ENCODE measurements at places on chromosomes 4 and X.
A peak's percentile ranks its signal among the peaks of the same experiment; 100 is the strongest.

GRCh38 chr4:141065872-141066271, 67.4 kb downstream of the RNF150 start:
- DNase-seq = no peak

GRCh38 chr4:30714408-30715031, 5.6 kb upstream of the PCDH7 start:
- peak; percentile 67 for DNase-seq

DNA sequence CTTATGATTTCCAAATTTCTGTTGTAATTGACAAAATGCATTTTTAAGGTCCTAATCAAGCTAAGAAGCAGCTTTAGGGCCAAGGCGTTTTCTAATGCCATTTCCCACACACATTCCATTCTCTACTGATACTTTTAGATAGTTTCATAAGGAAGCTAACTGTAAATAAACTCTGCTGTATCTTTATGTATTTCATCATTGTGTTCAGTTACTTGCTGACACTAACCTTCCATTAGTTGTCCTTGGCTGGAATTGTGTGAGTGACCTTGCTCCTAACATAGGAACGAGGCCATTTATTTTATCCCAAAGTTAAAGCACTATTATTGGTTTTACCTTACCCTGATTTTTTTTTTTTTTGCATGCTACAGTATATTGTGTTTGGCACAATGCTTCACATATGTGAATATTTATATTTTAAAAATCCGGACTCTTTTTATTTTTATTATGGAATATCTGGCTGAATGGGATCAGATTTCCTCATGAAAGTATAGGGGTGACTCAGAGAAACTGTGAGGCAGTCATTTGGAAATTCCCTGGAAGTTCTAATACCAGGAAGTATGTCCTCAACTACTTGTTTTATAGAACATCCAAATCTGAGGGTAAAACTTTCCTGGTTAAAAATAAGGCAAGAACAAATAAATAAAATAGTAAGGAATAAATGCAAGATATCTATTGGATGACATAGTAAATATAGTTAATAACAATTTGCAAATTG, 62.7 kb upstream of the SORBS2 start:
- peak; percentile 60 for DNase-seq

- DNase-seq = no peak
Measured at GRCh38 chr4:116839826-116840225, 245.6 kb downstream of the TRAM1L1 start.

- DNase-seq = no peak
Measured at GRCh38 chr4:8435656-8436121, 4.8 kb downstream of the ACOX3 start.

- DNase-seq = peak; percentile 97
Measured at GRCh38 chr4:145732895-145733880, 53.2 kb downstream of the C4orf51 start.

DNA sequence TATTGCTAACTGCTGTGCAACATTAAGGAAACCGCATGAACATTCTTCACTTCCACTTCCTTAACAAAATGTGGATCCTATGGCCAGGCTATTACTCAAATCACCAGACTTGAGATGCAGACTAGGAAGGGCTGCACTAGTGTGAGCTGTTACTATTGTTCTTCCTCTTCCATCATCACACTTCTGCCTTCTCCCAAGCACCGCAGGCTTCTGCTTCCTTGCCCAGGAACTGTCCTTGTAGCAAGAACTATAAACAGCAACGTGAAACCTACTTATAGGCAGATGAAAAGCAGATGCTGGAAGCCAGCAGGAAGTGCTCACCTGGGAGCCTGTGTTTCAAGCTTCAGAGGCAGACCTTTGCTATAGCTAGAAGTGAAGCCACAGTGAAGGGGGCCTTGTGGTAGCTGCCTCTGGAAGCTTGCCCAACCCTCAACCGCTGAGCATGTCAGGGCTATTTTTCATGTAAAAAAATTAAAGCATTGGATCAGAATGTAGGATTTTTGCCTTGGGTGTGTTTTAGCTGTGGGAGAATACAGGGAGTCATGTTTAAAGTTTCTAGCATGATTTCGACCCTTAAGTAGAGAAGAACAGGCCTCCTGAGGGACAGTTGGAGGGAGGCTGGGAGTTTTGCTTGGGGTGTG, 43.9 kb downstream of the CLNK start:
- no peak for DNase-seq

DNA sequence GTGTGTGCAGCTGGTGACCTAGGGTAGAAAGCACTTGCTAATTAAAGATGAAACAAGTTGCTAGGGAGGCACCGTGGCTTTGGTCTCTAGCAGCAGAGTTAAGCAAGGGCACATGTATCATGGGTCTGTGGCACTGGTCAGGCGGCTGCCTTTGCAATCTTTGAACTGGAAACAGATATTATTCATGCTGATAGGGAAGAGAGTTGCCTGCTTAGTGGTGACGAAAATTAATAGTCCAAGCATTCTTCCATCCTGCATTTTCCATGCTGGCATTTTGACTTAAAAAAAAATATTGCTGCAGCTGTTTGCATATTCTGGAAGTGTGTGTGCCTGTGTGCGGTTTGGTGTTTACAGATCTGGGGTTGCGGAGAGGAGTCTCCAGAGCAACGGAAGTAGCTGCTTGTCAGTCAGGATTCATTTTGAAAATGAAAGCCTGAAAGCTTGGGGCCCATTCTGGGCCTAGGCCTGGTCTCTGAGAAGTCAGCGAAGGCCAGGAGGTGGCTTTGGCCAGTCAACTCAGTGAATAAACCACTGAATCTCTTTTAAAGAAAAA, 2.3 kb upstream of the SOWAHD start:
- DNase-seq = no peak

DNA sequence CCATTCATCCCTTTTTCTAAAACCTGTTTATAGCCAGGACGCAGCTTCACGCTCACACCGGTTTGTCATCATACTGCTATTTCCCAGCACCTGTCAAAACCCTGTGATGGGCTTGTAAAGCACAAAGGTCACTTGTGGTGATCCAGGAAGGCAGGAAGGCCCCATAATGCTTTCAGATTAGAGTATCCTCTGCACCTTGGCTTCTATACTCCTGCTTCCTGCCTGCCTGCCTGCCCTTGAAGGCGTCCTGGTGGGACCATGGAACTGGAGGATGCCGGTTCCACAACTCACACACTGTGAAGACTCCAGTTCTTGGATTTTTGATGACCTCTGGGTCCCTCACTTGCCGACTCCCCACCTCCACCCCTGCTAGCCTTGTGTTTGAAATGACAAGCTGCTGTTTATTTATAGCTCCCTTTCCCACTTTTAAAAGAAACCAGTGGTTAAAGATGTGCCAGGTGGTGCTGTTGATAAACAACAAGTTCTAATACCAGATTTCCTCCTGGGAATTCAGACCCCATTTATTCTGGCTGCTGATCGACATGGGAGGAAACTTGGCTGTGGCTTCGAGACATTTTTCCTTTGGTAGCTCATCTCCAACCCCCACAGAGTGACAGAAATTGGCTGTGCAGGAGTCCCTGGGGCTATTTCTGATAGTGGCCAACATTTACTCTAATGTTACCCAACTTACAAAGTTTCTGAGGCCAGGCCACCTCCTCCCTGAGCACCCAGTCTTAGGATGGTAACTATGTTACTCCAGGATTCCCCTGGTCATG, 211.5 kb downstream of the KDR start:
- DNase-seq = no peak

DNA sequence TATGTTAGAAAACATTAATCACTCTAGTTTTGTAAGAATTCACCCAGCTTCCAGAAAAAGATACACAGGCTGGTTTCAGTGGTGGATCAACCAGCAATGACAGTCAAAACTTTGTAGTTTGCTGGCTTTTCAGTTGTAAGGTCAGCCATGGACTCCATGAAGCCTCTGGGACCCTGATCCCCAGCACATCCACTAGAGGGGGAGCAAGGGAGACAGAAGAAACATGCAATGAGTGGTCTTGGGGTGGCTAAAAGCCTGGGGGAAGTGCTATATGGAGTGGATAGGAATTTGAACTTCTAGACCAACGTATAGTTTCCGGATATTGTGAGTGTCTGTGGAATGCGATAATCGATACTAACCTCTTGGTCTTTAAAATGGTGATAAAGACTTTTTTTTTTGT, 72.7 kb downstream of the AFF2 start:
- no peak for DNase-seq

DNA sequence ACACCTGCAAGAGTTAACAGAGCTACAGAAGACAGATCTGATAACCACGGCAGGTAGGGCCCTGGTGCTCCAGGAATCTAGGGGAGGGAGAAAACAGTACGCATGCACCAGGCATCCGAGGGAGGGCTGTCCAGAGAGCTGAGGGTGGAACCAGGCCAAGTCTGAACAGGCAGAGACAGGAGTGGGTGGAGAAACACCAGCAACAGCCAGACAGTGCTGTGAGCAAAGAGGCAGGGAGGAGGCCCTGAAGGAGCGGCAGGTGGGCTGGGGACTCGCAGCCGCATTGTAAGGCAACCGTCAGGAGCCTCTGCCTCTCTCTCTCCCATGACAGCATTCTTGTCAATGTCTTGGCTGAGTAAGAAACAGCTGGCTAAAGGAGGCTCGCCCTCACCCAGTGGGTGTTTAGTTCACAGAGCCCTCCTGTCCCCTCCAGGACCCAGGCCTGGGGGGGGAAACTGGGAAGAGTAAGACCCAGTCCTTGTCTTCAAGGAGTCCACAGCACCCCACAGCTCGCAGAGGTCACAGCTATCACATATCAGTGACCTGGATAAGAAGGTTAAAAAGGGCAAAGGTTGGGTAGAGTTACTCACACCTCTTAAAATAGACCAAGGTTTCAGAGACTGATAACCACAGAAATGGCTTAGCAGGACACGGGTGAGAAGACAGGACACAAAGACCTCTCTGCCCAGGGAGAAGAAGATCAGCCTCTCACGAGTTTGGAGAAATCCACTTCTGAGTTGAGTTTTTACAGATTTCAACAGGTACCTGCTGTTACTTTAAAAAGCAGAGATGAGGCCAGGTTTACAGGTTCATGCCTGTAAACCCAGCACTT, 10.5 kb downstream of the ACSL1 start:
- DNase-seq = peak; percentile 80

- DNase-seq = no peak
Measured at GRCh38 chr4:90120037-90120436, 7.2 kb upstream of the CCSER1 start.

- DNase-seq = no peak
Measured at GRCh38 chr4:142092941-142093340, 456.6 kb downstream of the IL15 start.

DNA sequence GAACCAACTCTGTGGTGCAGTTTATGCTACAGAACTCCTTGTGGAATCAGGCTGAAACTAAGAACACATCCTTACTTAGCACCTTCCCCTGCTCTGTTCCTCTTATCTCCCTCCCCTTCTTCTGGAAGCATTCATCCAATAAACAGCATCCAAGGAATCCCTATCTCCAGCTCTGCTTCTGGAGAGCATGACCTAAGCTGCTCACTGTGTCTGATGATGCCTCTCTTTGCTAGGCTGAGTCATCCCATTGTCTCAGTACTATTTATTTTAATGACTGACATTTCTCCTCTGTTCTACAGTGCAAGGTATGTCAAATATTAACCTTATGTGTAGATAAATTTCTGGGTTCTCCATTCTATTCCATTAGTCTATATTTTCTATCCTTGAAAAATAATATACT, 71.2 kb downstream of the BEND2 start:
- DNase-seq = no peak

GRCh38 chr4:184825141-184825895, 450 bp downstream of the ACSL1 start:
- DNase-seq = peak; percentile 84

DNA sequence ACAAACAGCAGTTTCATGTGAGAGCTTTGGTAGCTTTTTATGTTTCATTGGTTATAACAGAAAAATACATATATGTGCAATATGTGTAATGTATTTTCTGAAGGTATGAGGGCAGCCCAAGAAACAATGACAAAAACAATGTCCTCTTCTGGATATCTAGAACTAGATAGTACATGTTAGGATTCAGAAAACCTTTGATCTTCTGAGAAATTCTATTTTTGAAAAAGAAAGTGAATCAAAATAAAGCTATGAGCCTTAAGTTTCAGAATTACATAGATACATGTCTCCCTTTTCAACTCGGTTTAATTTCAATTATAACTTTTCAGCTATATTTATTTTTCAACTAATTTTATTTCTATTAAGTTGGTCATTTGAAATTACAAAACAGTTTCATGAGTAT, 131.9 kb downstream of the REELD1 start:
- DNase-seq = no peak

DNA sequence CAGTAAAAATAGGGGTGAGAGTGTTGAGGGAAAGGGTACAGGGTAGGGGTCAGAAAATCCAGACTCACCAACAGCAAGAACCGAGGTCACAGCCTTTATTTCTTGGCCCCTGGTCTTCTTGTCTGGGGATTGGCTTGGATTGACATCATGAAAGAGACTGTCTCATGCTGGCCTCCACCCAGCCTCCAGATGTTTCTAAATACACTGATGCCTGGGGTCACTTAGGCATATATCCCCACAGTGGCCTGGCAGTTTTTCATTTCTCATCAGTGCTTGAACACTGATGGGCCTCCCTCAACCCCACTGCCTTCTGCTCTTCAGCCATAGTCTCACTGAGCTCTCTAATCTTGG, 173.9 kb downstream of the RTL9 start:
- no peak for DNase-seq

DNA sequence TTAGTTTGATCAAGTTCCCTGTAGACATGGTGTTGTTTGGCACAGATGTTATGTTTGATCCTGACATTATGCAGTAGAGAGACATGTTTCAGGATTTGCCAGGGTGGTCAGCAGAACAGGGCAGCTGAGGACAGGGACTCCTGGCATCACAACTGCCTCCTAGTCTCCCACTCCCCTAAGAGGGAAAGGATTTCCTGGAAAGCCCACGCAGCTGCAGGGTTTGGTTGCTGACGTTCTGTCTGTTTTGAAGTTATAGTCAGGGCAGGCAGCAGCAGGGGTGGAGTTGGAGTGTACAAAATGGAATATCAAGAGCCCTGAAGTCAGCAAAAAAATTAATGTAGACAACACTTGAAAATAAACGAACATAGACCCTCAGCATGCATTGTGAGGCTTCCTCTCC, 125.4 kb downstream of the CPE start:
- DNase-seq = no peak

- peak; percentile 1 for DNase-seq
Measured at GRCh38 chrX:15014281-15014680, 141.1 kb downstream of the MOSPD2 start.

DNA sequence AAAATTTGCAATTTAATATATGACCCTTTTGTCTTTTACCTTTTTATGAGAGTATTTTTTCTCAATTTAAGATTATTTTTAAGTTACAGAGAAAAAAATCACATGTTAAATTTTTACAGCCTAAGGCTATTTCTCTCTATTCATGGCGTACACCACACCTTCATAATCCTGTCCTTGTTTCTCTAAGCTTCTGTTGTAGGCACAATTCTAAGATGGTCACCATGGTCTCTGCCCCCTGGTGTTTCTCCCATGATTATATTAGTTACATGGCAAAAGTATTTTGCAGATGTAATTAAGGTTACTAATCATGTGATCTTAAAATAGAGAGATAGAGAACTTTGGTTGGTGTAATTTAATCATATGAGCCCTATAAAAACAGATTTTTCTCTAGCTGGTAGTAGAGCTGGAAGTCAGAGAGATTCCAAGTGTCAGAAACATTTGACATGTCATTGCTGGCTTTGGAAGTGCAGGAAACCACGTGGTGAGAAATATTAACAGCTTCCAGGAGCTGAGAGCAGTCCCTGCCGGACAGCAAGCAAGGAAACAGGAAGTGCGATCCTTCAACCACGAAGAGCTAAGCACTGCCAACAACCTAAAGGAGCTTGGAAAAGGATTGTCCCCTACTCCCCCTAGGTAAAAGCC, 89.8 kb downstream of the EIF4E start:
- peak; percentile 12 for DNase-seq

GRCh38 chrX:49042581-49043219, 457 bp downstream of the TFE3 start:
- DNase-seq = no peak
